ENCODE measurements at places on chromosomes 4 and X.

DNA sequence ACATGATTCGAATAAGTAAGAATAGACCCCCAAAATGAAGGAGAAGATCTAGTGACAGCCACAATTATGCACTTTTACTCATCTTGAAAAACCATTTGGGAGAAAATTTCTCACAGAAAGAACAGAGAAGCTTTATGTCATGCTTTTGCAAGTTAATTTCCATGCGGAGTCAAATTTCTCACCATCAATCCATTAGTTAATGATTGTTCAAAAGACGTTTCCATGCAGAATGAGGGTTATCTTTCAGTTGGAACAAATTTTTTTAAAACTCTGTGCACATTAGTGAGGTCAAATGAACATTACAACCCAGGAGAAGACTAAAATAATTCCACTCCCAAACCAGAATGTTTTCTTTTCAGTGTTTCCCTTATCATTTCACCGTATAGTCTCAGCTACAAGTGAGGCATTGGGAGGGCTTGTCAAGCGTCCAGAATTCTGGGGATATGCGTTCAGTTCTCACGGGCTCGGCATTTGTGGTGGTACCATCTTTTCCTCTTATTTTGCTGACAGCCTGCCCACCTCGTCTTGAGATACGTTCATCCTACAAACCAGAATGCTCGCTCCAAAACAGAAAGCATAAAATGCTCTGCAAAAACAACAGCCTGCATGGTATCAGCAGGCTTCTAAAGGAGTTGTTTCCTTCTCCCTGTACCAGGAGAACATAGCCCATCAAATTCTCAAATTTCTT is 130.8 kb upstream of the TBL1X start:
- no peak for DNase-seq

DNA sequence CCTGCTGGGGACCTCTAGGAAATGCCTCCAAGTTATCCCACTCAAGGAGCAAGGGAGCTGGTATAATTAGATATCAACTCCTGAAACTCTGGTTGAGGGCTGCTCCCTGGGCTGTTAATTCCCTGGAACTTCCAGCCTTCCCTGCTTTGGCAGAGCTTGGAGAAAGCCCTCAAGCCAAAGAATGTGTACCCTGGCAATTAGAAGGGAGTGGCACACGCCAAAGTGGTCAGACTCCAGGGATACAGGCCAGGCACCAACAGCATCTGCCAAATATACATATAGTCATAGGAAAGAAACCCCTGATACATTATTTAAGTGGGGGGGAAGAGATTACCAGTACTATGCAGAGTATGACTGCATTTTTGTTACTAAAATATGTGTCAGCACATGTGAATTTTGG is 616.8 kb downstream of the BCOR start:
- DNase-seq, result no peak

DNA sequence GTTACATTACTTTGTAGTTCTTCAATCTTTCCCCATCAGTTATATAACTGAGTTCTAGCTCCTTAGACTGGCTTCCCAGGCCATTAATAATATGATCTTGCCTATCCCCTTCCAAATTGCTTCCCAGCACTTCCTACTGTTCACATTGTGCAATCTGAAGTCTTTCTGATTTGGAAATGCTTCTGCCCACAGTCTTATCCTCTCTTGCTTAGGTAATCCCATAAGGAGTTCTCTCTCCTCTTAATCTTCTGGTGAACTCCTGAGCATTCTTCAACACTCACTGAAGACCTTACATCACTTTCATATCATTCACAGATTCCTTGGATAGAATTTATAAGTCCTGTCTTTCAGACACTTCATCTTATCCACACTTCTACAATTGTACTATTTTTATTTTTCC is 132.7 kb upstream of the TTC29 start:
- no peak for DNase-seq

DNA sequence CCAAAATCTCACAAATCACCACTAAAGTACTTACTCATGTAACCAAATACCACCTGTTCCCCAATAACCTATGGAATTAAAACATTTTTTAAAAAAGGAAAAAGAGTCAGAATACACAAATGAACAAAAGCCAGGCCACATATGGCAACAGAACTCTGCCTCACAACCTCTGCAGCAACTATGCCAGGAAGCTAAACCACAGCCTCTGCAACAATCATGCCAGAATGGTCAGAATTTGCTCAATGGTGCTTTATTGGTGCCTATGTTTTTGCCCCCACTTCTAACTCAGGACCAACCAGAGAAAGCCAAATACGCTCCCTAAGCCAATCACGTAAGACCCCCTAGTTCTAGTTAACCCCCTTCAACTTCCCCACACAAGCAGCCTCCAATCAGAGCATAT is 69.6 kb downstream of the HOPX start:
- DNase-seq, result no peak

DNA sequence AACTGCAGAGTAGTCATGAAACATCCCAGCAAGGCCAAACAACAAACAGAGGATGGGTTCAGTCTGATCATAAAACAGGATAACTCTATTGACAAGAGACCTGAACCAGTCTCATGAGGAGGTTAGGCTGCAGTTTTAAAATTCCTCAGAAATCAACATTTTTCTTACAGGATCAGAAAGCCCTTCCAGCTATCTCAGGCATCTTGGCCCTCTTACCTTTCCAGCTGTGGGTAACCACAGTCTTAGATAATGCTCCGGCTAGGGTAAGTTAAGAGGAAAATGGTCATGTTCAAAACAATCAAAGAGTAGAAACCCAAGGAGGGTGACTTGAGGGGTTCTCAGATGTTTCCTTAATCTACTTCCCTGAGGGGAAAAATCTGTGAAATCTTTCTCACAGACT is 5.1 kb downstream of the CTSO start:
- no peak for DNase-seq

DNA sequence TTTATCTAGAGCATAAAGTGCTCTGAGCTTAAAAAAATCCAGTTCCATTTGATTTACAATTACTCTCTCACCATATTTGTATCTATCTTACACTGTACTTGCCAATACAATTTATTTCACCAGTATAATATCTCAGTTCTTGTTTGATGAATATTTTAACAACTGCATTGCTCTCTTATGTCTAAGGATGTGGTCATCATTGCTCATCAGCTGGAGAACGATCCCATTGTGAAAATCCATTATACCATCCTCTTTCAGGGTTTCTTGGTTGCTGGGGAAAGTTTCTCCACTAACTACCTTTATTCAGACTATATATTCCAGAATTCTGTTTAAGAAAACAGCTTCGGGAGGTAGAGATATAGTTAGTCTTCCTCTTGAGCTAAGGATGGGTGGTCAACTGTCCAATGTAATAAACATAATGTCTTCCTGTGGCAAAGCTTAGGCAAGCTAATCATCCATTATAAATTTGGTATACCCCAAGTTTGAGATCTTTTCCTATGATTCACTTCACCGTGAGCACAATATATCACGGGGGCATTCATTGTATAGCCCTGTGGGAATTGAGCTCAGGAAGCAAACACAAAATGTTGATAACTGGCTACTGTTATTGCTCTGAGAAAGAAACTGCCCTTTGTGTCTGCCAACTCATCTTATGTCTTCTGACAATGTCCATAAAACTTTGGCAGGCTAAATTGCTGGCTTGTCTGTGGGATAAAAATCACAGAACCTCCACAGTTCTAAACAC is 2361.9 kb downstream of the ARAP2 start:
- no peak for DNase-seq

DNA sequence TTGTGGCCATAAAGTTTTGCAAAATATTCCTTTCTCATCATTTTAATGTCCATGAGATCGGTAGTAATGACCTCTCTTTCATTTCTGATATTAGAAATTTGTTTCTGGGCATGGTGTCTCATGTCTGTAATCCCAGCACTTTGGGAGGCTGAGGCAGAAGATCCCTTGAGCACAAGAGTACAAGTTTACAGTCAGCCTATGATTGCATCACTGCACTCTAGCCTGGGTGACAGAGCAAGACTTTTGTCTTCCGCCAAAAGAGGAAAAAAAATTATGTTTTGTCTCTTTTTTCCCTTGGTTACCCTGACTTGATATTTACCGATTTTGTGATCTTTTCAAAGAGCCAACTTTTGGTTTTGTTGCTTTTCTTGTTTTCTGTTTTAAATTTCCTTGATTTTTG is 10.8 kb upstream of the NKAP start:
- DNase-seq, result no peak

DNA sequence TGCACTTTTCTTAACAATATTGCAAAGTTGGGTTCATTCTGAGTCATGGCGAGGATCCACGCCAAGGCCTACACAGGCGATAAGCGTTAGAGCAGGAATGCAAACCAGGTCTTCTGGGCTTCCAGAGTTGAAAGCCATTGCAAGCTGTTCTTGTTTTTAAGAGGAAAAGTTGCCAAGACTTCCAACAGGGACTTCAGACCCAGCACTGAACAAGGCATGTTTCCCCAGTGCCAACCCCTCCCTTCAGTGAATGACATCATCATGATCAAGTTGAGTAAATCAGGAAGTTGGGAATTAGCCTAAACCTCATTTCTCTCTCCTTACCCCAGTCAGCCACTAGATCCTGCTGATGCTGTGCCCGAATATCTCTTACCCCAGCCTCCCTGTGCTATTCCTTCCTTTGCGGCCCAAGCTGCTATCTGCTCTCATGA is 355.1 kb downstream of the HS3ST1 start:
- DNase-seq, result no peak

- no peak for DNase-seq
Observed at GRCh38 chrX:20663336-20663735, 396.6 kb upstream of the RPS6KA3 start.

- DNase-seq, result no peak
Observed at GRCh38 chr4:57220172-57220571, 110.0 kb upstream of the IGFBP7 start.

DNA sequence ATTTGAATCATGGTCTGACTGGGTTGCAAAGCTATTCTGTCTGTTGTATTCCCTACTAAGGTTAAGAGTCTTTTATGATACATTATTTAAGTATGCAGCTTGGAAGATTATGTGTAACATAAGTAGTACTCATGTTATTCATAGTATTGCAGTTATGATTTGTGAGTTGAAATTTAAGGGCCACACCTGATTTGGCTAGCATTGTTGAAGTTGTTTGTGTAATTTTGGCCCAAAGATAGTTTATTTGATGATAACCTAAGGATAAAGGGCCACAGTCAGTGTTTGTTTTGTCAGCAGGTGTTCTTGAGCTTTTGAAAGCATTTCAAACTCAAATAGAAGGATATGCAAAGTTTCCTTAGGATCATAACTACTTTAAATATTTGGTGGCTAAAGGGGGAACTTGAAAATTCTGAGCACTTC is 38.9 kb downstream of the NUDT9 start:
- DNase-seq, result no peak

DNA sequence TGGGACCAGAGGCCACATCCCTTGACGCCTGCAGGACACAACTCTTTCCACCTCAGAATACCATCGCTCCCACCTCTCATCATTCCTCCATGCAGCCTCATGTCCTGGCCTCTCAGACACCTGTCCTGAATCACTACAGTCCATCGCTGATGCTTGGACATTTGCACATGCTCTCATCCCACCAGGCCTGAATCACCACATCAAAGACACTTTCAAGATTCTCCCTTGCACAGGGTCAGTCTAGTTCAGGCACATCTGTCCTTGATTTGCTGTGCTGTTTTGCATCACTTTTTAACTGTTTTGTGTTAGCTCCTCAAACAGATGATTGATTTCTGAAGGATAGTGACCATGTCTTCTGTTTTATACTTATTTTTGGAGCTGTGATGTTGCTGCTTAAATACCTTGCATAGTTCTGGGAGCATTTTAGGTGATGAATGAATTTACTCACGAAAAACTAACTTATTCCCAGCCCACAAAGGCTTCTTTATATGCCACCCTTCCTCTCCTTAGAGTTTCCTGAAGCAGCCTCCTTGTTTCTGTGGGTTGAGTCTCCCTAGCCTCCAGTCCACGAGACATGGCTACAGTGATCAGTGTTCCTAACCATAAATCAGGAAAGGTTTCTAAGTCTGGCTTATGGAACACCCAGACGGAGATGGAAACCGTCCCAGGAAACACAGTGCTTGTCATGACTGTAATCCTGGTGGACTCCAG is 2.6 kb downstream of the FAM114A1 start:
- DNase-seq, result no peak

DNA sequence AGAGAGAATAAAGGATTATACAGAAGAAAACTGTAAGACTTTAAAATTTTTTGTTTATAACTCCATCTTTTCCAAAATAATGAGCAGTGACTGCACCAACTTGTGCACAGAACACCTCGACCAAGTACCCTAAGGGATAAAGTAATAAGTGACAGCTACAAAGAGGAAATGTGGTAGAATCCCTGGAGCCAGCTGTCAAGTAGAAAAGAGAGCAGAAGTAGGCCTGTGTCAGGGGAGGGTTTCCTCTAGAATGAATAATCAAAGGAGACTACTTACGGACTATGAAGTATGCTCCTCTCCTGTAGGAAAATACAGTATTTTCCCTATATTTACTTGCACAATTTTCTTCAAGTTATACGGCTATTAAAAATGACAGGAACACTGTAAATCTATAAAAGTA is 1.2 kb downstream of the EIF1AX start:
- DNase-seq, result no peak
